Chondrocyte (in vitro differentiated cells): ENCODE measurements at places on chromosomes 4 and X.
A peak's percentile ranks its signal among the peaks of the same experiment; 100 is the strongest.

DNA sequence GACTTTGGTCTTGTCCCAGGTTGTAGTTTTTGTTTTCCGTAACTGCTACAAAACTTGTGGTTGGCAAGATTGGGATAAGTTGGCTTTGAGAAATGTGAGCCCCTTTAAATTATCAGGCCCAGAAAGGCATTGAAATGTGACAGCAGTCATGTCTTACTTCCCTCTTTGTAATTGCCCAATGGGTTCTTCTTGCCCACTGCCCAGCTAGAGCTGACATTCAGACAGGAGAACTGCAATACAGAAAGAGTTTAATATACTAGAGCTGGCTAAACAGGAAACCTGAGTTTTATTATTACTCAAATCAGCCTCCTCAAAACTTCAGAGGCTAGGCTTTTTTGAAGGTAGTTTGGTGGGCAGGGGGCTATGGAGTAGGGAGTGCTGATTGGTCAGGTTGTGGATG lies 288.3 kb downstream of the ZNF674 start:
- DNase-seq, result no peak
- no peak overlapping the region for H3K27ac ChIP-seq
- no peaks in the 10 kb centered on the region for H3K36me3 ChIP-seq
- no peaks in the 10 kb centered on the region for H3K27me3 ChIP-seq
- peaks cover 34% of the 10 kb centered on the region for H3K4me1 ChIP-seq

DNA sequence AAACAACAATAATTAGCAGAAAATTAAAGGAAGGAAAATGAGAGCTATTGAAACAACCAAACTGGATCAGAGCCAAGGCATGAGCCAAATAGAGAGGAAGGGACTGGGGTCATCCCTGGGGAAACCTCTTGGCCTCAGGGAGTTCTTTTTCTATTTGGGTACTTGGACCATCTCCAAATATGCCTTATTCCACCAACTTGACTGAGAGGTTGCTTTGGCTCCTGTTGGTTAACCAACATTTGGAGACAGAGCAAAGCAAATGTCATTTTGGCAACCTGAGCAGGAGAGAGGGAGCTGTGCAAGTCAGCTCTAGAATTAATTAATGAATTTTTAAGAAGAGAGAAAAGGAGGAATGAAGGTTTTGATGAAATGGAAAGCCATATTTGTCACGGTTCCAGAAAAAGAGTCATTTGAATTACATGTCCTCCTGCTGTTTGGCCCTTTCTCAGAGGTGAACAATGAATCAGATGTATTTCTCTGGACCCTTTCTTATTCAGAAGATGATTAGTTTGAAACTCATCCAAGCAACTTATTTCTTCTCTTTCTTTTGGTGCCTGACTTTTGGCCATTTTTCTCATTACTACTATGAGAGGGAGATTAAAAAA lies 119.1 kb downstream of the CNKSR2 start:
- H3K27me3 ChIP-seq, result no peaks in the 10 kb centered on the region
- H3K27ac ChIP-seq, result no peak overlapping the region
- peaks cover 7% of the 10 kb centered on the region for H3K4me1 ChIP-seq

- no peak overlapping the region for H3K4me3 ChIP-seq
- peak overlapping the region; percentile 9 for H3K27ac ChIP-seq
- no peaks in the 10 kb centered on the region for H3K36me3 ChIP-seq
- no peak for DNase-seq
- no peaks in the 10 kb centered on the region for H3K27me3 ChIP-seq
Measured at GRCh38 chr4:19844446-19844845, 407.3 kb upstream of the SLIT2 start.

DNA sequence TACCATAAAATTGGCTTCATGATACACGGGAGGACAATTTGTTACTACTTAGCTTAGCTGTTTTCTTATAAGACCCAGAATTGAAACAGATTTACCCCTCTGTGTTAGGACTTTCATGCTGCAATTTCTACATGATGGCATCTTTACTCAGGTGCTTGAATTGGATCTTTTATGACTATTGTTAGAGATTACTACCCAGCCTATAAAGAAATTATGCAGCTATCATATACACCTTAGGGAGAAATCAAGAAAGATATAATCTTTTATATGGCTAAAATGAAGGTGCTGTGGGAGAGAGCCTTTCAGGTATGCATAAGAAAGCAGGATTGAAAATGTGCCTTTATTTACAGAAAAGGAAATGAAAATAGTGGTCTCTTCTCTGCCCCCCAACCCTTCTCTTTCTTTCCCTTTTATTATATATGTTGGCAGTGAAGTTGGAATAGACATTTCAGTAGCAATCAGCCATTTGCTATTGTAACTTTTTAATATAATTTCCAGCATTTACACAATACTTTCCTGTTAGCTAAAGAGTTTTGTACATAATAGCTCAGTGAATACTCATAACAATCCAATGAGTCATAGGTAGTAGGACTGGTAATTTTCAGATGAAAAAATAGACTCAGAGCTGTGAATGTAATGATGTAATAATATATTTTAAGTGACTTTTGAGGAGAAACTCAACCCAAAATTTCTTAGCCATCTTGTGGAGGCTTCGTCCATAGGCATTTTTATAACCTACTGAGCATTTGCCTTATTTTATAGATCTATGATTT lies 311.8 kb downstream of the ADGRL3 start:
- H3K36me3 ChIP-seq, result no peaks in the 10 kb centered on the region
- H3K27ac ChIP-seq, result no peak overlapping the region
- H3K4me3 ChIP-seq, result no peak overlapping the region
- peaks cover 25% of the 10 kb centered on the region for H3K4me1 ChIP-seq
- no peaks in the 10 kb centered on the region for H3K27me3 ChIP-seq
- DNase-seq, result no peak

- no peaks in the 10 kb centered on the region for H3K36me3 ChIP-seq
- H3K27me3 ChIP-seq, result no peaks in the 10 kb centered on the region
- H3K27ac ChIP-seq, result peak overlapping the region; percentile 64
- DNase-seq, result no peak
Measured at GRCh38 chr4:143359644-143360193, 23.0 kb downstream of the GAB1 start.

- no peak overlapping the region for H3K27ac ChIP-seq
- no peaks in the 10 kb centered on the region for H3K27me3 ChIP-seq
- H3K36me3 ChIP-seq, result no peaks in the 10 kb centered on the region
- no peak overlapping the region for H3K4me3 ChIP-seq
Measured at GRCh38 chr4:173264684-173265185, 69.4 kb downstream of the HMGB2 start.

DNA sequence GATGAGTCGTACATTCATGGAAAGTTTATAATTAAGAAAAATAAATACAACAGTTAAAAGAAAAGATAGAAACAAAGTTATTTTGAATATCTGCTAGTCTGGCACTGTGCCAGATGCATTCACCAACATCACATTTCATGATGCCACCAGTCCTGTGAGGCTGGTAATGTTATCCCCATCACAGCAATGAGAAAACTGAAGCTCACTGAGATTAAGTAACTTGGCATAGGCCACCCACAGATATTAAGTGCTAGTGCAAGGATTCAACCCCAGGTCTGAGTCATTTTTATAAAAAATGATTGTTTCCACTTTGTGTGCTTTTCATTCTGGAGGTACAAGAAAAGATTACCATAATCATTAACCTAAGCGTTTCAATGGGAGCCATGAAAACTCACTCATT lies 65.0 kb upstream of the IL15 start:
- H3K4me3 ChIP-seq, result no peak overlapping the region
- H3K27me3 ChIP-seq, result no peaks in the 10 kb centered on the region
- no peak for DNase-seq
- peaks cover 26% of the 10 kb centered on the region for H3K4me1 ChIP-seq
- H3K27ac ChIP-seq, result peak overlapping the region; percentile 22
- H3K36me3 ChIP-seq, result no peaks in the 10 kb centered on the region

DNA sequence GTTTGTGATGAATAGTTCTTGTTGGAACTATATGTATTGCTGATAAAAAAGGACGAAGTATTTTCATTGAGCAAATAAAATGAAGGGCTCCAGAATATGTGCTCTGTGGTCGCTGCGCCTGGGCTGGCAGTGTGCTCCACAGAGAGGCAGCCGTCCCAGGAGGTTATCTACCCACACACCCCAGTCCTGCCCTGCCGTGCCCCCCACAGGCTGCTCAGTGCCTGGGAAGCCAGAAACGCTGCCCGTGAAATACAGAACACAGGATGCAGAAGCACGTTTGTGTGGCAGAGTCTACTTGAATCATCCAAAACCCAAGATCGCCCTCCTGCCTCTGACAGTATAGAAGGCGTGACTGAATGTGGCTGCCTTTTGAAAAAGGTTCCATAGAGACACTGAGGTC lies 1.4 kb downstream of the CLDN22 start:
- peaks cover 12% of the 10 kb centered on the region for H3K36me3 ChIP-seq
- H3K27me3 ChIP-seq, result no peaks in the 10 kb centered on the region
- H3K4me3 ChIP-seq, result no peak overlapping the region
- no peak overlapping the region for H3K27ac ChIP-seq
- no peaks in the 10 kb centered on the region for H3K4me1 ChIP-seq
- no peak for DNase-seq

DNA sequence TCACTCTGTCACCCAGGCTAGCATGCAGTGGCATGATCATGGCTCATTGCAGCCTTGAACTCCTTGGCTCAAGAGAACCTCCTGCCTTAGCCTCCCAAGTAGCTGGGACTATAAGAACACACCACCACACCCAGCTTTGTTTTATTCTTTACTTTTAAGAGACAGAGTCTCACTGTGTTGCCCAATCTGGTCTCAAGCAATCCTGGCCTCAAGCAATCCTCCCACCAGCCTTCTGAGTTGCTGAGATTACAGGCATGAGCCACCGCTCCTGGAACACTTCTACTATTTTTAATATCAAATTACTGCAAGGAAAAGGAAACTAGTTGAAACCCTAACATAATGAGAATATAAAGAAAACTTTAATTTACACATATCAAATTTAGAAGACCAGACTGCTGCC lies 85.4 kb downstream of the FAM13A start:
- no peak overlapping the region for H3K4me3 ChIP-seq
- no peak for DNase-seq
- no peaks in the 10 kb centered on the region for H3K36me3 ChIP-seq
- H3K4me1 ChIP-seq, result no peaks in the 10 kb centered on the region
- H3K27me3 ChIP-seq, result no peaks in the 10 kb centered on the region

- H3K27me3 ChIP-seq, result no peaks in the 10 kb centered on the region
- no peak overlapping the region for H3K27ac ChIP-seq
- no peak overlapping the region for H3K4me3 ChIP-seq
- DNase-seq, result no peak
Measured at GRCh38 chr4:25180524-25181131, 20.4 kb upstream of the SEPSECS start.

DNA sequence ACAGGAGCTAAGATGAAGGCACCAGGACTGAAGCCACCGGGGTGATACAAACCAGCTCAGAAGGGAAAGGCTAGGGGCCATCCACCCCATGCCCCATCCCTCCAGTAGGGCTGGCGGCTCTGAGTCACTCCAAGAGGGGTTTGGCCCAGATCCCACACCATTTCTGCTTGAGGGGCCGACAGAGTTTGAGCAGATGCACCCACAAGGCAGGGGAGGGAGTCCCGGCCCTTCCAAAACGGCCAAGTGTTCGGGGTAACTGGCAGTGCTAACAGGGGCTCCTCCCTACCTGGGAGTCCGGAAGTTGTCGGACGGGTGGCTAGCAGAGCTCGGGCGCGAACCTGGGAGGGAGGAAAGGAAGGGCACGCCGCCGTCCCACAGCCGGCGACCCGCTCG lies 412 bp downstream of the SLC10A3 start:
- no peaks in the 10 kb centered on the region for H3K27me3 ChIP-seq
- H3K4me1 ChIP-seq, result peaks cover 16% of the 10 kb centered on the region
- peaks cover 4% of the 10 kb centered on the region for H3K36me3 ChIP-seq
- H3K4me3 ChIP-seq, result peak overlapping the region; percentile 78
- peak overlapping the region; percentile 88 for H3K27ac ChIP-seq

GRCh38 chrX:136880003-136880451 lies 498 bp downstream of the RBMX start:
- H3K4me3 ChIP-seq, result peak overlapping the region; percentile 90
- H3K27me3 ChIP-seq, result no peaks in the 10 kb centered on the region
- DNase-seq, result no peak
- H3K4me1 ChIP-seq, result peaks cover 17% of the 10 kb centered on the region
- peak overlapping the region; percentile 94 for H3K27ac ChIP-seq

- H3K27me3 ChIP-seq, result peaks cover 15% of the 10 kb centered on the region
- no peak overlapping the region for H3K4me3 ChIP-seq
- no peaks in the 10 kb centered on the region for H3K36me3 ChIP-seq
- H3K27ac ChIP-seq, result no peak overlapping the region
Measured at GRCh38 chr4:48085821-48086589, 48.0 kb downstream of the TXK start.

GRCh38 chr4:165873298-165874071 lies 448 bp downstream of the TLL1 start:
- H3K4me3 ChIP-seq, result peak overlapping the region; percentile 69
- peaks cover 38% of the 10 kb centered on the region for H3K4me1 ChIP-seq
- peaks cover 21% of the 10 kb centered on the region for H3K27me3 ChIP-seq
- peak; percentile 86 for DNase-seq
- peak overlapping the region; percentile 41 for H3K27ac ChIP-seq
- no peaks in the 10 kb centered on the region for H3K36me3 ChIP-seq

GRCh38 chrX:69032601-69033000 lies 132.7 kb downstream of the PJA1 start:
- no peaks in the 10 kb centered on the region for H3K27me3 ChIP-seq
- H3K4me1 ChIP-seq, result peaks cover 2% of the 10 kb centered on the region
- no peaks in the 10 kb centered on the region for H3K36me3 ChIP-seq

DNA sequence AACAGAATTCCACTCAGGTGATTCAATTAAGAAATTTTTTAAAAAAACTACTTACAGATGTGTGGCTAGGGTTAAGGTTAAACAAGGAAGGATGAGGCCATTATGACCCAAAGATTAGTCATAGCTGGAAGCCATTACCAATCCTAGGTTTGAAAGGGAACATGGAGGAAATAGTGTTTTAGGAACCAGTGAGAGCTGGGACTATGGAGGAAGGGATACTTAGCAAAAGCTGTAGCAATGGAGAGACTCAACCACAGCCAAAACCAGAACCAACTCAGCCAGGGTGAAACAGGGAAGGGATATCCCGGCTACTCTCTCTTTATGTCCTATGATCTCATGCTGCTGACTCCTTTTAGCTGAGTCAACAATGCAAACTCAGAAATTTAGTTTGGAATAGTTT lies 148.6 kb upstream of the CNKSR2 start:
- no peaks in the 10 kb centered on the region for H3K36me3 ChIP-seq
- no peak overlapping the region for H3K4me3 ChIP-seq
- no peaks in the 10 kb centered on the region for H3K27me3 ChIP-seq
- H3K27ac ChIP-seq, result no peak overlapping the region
- no peaks in the 10 kb centered on the region for H3K4me1 ChIP-seq

DNA sequence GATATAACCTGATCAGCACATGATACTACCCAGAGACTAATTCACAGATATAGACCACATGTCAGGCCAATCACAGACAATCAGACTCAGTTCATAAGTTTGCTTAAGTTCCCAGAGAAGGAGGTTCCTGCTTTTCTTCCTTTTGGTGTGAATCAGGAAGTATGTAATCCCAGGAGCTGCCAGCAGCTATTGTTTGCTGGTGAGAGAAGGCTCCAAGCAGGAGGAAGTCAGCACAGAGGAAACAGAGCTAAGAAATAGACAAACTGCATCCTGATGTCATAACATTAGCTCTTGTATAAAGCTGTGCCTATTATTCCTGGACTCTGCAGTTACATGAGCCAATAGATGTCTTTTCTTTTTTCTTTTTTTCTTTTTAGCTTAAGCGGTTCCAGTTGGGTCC lies 50.9 kb downstream of the UCHL1 start:
- no peaks in the 10 kb centered on the region for H3K4me1 ChIP-seq
- H3K27ac ChIP-seq, result no peak overlapping the region
- peaks cover 18% of the 10 kb centered on the region for H3K27me3 ChIP-seq
- H3K4me3 ChIP-seq, result no peak overlapping the region

GRCh38 chr4:27861381-27861787 lies 1000.7 kb downstream of the STIM2 start:
- peaks cover 2% of the 10 kb centered on the region for H3K36me3 ChIP-seq
- peak overlapping the region; percentile 49 for H3K27ac ChIP-seq
- H3K27me3 ChIP-seq, result no peaks in the 10 kb centered on the region
- H3K4me3 ChIP-seq, result no peak overlapping the region
- H3K4me1 ChIP-seq, result peaks cover 17% of the 10 kb centered on the region
